Fibroblast of skin of right quadriceps (primary cell): ENCODE measurements at places on chromosomes 11 and 22.
A peak's percentile ranks its signal among the peaks of the same experiment; 100 is the strongest.

DNA sequence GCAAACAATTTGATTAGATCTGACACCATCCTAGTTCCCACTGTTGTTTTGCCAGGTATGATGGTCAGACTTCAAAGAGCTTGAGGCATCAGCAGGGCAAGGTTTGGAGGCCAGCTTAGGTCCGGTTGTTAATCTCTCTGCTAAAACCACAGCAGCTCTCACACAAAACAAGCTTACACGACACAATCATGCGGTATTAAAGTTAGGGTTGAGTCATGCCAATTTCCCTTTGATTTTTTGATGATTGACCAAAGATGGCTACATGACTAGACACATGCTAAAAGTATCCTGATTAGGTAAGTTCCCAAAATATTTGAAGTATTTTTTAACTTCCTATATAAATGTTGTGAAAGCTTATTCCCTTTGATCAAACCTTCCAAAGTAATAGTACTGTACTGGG, 145.9 kb downstream of the ELP4 start:
- DNase-seq = peak; percentile 83

- DNase-seq = no peak
These were observed 111.9 kb downstream of the ZBTB16 start for GRCh38 chr11:114171257-114172054.

GRCh38 chr11:36131721-36132397, 157.4 kb downstream of the COMMD9 start:
- DNase-seq = peak; percentile 38

GRCh38 chr11:2683806-2684205, 16.0 kb downstream of the KCNQ1OT1 start:
- no peak for DNase-seq

DNA sequence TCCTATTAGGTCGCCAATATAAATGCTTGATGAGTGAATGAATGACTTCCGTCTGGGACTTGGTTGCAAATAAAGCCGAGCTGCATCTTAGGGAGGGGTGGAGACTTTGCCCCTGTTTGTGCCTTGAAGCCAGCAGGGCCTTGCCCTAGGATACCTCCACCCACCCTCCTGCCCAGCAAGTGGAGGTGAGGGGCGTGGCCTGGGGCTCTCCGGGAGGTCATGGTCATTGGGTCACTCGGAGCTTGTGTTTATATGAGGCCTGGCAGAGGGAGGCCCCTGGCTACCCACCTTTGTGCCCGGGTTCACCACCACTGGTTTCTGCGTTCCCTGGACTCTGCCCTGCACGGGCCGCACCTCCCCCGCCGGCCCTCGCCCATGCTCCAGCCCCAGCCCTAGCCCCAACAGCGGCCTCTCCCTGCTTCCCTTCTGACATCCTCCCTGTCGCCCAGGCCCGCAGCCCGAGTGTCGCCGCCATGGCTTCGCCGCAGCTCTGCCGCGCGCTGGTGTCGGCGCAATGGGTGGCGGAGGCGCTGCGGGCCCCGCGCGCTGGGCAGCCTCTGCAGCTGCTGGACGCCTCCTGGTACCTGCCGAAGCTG, 4.3 kb downstream of the MPST start:
- DNase-seq = no peak

GRCh38 chr11:81772166-81772565, 961.5 kb downstream of the FAM181B start:
- DNase-seq = peak; percentile 57

- DNase-seq = no peak
These were observed 10.6 kb downstream of the LHFPL7 start for GRCh38 chr22:24935771-24936483.

- peak; percentile 95 for DNase-seq
These were observed at the start of gene LRRN4CL for GRCh38 chr11:62689421-62690183. LRRN4CL (minus strand) TSS chr11:62689530; CDS start chr11:62688508, 1,022 bp downstream.

DNA sequence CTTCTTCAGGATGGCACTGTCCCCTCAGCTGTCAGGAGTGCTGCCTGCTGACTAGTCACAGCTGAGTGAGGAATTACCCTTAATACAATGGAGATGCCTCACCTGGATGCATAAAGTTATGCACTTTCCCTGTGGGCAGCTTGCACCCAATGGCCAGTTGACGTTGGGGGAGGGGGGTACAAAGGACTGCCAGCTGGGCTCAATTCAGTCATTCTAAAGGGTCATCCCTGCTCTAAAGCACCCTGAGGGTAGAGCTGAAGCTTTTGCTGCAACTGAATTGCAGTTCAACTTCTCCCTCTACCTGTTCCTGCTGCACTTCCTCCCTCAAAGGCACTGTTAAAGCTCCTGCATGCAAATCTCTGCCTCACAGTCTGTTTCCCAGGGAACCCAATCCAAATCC, 147.8 kb upstream of the SESN3 start:
- no peak for DNase-seq

GRCh38 chr11:58958500-58958899, 19.2 kb downstream of the GLYATL1 start:
- DNase-seq = no peak

DNA sequence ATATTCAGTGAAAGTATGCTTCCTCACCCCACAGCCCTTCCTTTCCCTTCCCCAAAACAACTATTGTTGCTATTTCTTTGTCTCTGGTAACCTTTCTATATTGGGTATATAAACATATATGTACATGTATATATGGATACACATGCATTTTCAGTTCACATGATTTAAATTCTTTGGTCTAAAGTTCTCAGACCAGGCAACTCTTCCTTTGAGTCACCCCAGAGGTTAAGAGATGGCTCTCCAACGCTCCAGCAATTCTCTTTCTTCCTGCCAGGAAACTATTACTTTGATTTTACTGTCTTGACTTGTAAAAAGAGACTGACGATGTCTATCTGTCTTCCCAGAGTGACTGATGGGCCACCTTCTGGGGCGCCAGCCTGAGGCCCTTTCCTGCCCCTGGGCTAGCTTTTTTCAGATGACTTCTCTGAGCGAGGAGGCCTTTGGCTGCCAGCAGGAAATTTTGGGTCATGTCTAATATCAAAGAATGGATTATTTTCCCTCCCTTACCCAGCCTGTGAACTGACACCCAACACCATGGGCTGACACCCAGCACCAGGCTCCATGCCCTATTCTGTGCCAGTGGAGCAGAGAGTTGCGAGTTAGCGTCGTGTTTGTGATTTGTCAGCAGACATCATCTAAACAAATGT, 14.4 kb upstream of the ST3GAL4 start:
- DNase-seq = no peak

DNA sequence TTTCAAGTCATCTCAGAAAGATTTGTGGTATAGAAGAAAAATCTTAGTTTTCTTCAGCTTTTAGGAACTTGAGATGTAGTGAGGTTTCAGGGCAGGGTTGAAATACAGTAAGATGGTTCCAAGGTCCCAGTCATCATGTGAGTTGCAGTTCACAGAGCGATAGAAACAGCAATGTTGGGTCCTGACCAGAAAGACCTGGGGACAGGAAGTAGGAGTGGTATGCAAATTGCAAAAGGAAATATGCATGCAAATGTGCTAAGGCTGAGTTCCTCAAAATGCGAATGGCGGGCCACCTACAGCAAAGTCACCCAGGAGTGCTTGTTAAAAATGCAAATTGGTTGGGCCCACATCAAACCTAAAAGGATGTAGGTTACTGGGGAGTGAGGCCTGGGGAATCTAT, 1032.7 kb upstream of the TENM4 start:
- DNase-seq = no peak

GRCh38 chr22:35219012-35219411, 38.3 kb upstream of the HMGXB4 start:
- peak; percentile 61 for DNase-seq

GRCh38 chr11:78194490-78194889, 5.8 kb downstream of the USP35 start:
- DNase-seq = no peak

DNA sequence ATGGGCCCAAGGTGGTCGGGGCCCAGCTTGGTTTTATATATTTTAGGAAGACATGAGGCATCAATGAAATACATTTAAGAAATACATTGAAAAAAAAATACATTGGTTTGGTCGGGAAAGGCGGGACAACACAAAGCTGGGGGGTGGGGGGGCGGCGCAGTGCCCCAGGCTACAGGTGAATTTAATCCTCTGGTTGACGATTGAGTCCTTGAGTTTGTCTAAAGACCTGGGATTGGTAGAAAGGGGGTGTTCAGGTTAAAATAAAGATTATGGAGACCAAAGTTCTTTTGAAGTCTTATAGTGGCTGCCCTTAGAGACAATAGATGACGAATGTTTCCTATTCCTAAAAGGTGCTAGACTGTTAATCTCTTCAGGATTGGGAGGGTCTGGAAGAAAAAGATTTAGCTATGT, 3.1 kb downstream of the IFITM1 start:
- DNase-seq = no peak

- DNase-seq = no peak
These were observed 72.9 kb downstream of the C11orf58 start for GRCh38 chr11:16811136-16812020.

DNA sequence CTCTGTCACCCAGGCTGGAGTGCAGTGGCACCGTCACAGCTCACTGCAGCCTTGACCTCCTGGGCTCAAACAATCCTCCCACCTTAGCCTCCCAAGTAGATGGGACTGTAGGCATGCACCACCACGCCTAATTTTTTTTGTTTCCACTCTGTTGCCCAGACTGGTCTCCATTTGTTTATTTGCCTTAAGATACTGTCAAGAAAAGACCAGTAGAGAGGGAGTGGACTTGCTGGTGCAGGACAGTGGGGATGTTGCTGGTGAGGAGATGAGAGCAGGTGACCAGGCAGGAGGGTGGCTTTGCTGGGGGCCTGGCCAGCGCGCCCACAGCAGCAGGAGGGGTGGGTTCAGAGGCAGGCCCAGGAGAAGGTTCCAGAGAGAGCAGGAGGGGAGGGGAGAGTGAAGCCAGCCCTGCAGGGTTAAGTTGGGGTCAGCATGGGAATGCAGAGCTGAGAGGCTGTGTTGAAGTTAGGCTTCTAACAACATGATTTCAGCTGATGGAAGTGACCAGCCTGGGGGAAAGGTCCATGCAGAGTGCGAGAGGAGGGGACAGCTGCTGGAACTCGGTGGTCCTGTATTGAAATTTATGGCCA, 35.8 kb downstream of the NADSYN1 start:
- no peak for DNase-seq

- peak; percentile 28 for DNase-seq
These were observed at the start of gene MMP11 for GRCh38 chr22:23772649-23773473. MMP11 (plus strand) TSS chr22:23772849; CDS start chr22:23772871, 22 bp downstream.

GRCh38 chr11:78429209-78429608, 11.6 kb upstream of the GAB2 start:
- DNase-seq = no peak

GRCh38 chr11:70060611-70061293, 17.4 kb upstream of the ANO1 start:
- no peak for DNase-seq

- DNase-seq = peak; percentile 16
These were observed 3.3 kb downstream of the A4GALT start for GRCh38 chr22:42717197-42717928.

- DNase-seq = peak; percentile 21
These were observed 27.7 kb downstream of the DNAJC24 start for GRCh38 chr11:31397239-31397834.

DNA sequence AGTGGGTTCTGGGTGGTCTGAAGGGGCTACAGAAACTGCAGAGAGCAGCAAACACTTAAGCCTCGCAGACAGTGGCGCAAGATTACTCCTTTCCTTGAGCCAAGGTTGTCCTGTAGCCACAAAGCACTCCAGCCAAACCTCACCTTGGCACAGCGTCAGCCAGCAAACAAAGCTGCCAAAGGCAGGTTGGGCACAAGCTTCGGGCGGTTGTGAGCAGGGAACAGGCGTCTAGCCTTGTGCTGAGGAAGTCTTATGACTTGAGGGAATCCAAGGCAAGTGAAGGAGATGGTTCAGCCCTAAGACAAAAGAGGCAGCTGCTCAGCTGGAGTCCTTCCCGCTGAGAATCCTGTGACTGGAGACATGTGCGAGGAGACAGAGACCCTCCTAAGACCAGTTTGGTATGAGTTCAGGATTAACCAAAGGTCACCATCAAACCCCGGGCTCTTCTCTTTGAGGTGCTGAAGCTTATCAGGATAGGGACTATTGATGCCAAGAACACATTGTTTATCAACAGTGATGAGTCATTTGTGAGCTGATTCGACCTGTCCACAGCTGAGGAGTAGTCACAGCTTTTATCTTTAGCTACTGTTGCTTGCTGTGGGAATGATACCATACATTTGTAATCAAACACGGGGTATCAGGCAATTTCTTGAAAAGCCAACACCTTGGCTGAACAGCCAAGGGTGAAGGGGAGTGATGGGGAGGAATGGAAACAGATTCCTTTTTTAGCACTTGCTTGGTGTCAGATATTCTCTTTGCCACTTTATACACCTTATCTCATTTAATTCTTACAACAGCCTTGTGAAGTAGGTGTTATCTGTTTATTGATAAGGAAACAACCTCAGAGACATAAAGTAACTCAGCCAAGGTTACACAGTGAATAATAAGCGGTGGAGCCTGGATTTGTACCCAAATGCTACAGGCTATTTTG, 4.6 kb downstream of the ADM start:
- peak; percentile 86 for DNase-seq
